ENCODE measurements at places on chromosomes 2 and 18.

GRCh38 chr2:17821080-17821479 is 4.8 kb downstream of the MSGN1 start:
- no peak for DNase-seq

DNA sequence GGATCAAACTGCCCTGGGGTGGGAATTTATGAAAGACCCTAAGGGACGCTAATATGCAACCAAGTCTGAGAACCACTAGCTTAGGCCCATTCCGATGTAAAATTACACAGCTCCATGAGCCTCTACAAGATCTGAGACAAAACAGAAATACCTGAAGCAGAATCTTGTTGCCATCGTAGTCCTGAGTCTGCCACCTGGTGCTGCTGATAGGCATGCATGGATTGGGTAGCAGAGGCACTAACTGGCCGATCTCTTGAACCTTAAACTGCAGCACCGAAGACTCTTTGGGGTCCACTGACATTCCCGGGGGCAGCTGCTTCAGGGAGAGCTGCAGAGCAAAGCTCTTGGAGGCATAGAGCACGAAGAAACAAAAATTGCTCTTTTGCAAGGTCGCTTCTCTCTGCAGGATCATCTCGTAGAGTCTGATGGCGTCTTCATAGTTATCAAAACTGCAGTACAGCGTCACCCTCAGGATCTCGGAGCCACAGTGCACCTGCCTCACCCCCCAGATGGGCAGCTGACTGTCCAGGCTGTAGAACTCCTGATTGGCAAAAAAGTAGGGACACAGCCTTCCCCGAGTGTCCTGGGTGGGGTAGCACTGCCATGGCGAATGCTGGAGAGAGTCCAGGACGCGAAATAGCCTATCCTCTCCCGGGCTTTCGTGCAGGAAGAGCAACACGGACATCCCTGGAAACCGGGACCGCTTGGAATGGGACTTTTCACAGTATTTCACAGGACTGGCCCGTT is 848 bp downstream of the FAM124B start:
- DNase-seq: no peak

DNA sequence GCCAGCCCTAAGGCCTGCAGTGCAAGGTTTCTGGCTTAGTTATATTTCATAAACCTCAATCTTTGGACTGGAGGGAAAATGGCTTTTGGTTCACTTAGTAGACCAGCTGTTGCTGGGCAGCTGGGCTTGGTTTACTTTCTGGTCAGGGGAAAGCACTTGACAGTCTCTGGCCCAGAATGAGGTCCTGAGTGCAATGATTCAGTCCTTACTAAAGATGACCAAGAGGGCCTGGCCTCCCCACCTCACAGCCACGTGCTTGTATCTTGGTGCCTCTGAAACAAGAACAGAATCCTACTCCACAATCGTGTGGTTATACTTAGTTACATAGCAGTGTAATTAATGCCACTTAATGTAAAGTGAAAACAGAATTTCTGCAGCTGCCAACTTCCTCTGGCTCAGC is 325.5 kb upstream of the MEIS1 start:
- no peak for DNase-seq

- no peak for DNase-seq
These were observed 204.5 kb downstream of the LPIN1 start for GRCh38 chr2:11950896-11951295.

GRCh38 chr2:122471753-122472152 is 716.3 kb downstream of the TSN start:
- no peak for DNase-seq

DNA sequence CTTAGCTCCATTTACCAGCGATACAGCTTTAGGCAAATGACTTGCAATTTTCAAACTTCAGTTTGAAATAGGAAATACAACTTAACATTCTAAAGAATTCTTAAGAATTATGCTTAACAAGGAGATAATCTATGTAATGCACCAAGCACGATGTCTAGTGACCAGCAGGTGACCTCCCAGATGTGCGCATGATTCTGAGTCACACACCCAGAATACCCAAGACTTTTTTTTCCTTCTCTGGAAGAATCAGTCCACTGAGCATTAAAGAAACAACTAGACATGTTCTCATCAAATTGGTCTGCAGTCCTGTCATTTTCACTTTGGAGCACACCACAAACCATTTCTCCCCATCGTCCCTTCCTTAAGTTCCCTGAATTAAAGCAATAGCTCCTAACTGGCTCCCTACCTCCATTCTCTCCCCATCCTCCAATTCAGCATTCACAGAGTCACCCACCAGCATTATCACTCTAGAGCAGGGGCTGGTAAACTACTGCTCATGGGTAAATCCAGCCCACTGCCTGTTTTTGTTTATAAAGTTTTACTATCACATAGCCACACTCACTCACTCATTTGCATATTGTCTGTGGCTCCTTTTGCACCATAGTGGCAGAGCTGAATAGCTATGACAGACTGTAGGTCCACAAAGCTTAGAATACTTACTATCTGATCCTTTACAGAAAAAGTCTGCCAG is 13.2 kb downstream of the EVA1A start:
- no peak for DNase-seq

DNA sequence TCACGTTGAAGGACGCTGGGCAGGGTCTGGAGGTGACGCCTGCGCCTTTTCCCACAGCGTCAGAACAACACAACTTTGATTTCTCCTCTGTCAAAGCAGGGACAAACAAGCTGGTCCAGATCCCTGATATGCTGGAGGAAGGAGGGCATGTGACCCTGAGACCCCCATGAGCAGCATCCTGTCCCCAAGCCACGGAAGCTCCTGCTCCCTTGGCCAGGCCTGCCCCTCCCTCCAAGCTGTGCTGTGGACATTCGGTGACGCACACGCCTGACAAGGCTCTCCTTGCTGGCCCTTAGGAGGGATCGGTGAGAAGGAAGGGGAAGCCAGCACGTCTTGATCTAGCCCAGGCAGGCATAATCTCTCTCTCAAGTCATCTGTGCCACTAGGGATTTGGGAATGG is 11.3 kb downstream of the MLPH start:
- no peak for DNase-seq

- no peak for DNase-seq
These were observed 910.4 kb upstream of the GYPC start for GRCh38 chr2:125745514-125745913.

- no peak for DNase-seq
These were observed 215.4 kb downstream of the MYCN start for GRCh38 chr2:16155766-16156165.

DNA sequence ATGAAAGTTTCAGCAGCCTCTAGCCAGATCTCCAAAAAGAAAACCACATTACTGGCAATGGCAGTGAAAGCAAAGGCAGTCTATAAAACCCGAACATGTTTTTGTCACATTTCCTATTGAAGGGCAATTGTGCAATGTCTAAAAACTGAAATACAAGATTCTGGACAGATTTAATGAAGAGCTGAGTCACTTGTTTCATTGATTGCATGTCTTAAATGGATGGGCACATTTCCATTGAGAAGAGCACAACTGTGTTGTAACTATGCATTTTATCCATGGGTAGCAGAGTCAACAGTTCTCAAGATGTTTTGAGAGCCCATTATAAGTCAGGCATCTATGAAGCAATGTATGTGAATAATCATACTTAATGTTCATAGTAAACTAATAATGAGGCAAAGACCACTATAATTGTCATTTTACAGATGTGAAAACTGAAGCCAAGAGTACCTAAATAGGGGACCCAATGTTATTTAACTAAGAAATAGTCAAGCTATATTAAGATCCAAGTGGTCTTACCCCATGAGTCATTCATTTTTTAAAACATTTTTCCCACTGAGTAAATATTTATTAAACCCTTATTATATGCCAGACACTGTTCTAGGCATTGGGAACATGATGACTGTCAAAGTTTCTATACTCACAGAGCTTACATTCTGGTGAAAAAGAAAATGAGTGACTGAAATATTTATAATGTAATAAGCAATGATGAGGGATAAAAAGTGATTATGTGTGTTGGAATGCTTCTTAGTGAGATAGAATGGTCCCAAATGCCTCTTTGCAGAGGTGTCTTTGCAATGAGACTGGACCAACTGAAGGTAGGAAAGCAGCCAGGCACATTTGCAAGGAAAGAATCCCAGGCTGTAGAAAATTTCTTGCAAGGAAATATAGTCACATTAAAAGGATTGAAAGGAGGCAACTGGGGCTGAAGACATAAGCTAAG is 818.9 kb upstream of the ACVR2A start:
- no peak for DNase-seq

GRCh38 chr2:2708575-2709430 is 377.7 kb upstream of the MYT1L start:
- DNase-seq: no peak

DNA sequence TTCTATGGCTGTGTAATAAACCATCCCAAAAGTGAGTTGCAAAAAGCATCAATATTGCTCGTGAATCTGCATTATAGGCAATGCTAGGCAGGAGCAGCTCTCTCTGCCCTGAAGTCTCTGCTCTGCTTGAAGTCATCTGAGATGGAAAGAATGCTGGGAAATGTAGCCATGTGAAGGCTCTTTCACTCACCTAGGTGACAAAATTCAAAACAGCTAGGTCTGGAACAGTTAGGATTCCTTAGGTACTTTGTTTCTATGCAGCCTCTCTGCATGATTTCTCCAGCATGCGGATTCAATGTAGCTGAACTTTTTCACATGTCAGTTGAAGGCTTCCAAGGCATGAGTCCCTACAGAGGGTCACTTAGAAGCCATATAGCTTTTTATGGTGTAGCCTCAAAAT is 1383.7 kb downstream of the LRP1B start:
- no peak for DNase-seq

Measured in CD4-positive, alpha-beta T cell treated with Interleukin-4 for 1 hour (primary cell).